ENCODE measurements at places on chromosomes 5 and 9.

GRCh38 chr5:11398728-11399127 lies 505.5 kb downstream of the CTNND2 start:
- DNase-seq, result no peak

DNA sequence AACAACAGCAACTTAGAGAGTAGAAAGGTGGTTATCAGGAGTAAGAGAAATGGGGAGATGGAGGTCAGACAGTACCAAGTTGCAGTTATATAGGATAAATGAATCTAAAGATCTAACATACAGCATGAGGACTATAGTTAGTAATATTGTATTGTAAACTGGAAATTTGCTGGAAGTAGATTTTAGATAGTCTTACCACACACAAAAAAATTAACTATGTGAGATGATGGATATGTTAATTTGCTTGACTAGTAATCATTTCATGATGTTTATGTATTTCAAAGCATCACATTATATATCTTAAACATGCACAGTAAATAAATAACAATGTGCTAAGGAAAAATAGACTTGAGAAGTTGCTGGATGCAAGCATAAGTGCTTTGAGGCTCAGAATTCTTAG lies 622.1 kb downstream of the CCDC171 start:
- no peak for DNase-seq

DNA sequence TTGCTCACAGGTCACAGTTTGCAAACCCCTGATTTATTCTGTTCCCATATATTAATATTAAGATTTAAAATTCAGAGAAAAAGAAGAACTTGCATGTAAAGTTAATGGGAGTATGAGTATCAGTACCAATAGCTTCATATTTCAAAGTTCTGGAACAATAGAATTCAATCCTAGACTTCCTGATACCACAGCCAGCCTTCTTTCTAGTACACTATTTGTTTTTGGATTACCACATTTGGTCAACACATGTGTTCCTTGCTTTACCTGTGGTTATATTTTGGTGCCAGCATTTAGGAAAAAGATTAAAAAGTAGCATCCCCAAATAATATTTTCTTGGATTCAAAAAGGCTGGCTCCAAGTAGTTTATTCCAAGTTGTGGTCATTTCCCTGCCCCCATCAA lies 49.5 kb downstream of the SPINK5 start:
- no peak for DNase-seq

GRCh38 chr9:98240475-98240874 lies 15.0 kb downstream of the TBC1D2 start:
- DNase-seq, result no peak

GRCh38 chr5:32687499-32687831 lies 23.7 kb upstream of the NPR3 start:
- DNase-seq, result no peak

GRCh38 chr5:156475182-156476157 lies 148.5 kb downstream of the SGCD start:
- DNase-seq, result no peak

- DNase-seq, result no peak
Observed at GRCh38 chr9:124220946-124221451, 36.8 kb upstream of the NEK6 start.

- DNase-seq, result no peak
Observed at GRCh38 chr9:125472926-125473701, 211.5 kb downstream of the GAPVD1 start.

DNA sequence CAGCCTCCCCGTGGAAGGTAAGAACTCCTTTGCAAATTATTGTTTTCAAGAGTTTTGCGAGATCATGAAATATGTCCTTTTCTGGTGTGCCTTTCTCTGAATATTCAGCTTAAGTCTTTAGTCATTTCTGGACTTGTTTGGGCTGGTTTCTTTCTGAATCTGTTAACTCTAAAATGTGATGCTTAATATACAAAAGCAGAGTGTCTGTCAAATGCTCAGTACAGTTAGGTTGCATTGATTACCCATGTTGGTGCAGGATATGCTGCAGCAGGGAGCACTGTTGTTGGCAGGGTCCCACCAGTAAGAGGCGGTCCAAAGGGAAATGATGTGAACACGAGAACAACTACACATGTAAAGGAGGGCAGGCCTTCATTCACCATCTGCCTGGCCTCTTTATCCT lies 47.7 kb downstream of the SPTAN1 start:
- no peak for DNase-seq

DNA sequence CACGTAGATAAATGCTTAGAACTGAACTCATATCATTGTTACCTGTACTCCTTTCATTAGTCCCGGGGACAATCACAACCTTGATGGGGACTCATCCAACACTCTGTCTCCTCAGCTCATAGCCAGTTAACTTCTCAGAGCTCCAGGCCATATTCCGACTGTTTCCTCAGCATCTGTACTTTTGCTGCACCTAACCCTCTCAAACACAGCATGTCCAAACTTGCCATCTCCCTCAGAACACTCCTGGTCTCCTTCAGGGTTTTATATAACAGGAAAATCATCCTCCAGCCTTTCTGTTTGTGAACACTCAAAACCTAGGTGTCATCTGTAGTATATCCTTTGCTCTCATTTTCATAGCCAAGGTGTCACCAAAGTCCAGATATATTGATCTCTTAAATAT lies 150.5 kb downstream of the CDH6 start:
- DNase-seq, result no peak

DNA sequence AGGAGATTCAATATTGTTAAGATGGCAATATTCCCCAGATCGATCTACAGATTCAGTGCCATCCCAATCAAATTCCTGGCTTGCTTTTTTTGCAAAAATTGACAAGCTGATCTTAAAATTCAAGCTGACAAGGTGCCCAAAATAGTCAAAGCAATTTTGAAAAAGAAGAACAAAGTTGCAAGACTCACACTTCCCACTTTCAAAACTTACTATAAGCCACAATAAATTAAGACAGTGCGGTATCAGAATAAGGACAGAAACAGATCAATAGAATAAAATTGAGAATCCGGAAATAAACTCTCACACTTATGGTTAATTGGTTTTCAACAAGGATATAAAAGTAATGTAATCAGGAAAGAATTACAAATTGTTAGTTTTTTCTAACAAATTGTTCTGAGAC lies 97.1 kb downstream of the NRG2 start:
- DNase-seq, result no peak

GRCh38 chr5:97151370-97151769 lies 9.0 kb upstream of the LIX1 start:
- no peak for DNase-seq

- no peak for DNase-seq
Observed at GRCh38 chr5:173016598-173017046, 33.1 kb downstream of the ATP6V0E1 start.

All from GM13977 (cell line).